ENCODE measurements at places on chromosomes 3 and 15.

DNA sequence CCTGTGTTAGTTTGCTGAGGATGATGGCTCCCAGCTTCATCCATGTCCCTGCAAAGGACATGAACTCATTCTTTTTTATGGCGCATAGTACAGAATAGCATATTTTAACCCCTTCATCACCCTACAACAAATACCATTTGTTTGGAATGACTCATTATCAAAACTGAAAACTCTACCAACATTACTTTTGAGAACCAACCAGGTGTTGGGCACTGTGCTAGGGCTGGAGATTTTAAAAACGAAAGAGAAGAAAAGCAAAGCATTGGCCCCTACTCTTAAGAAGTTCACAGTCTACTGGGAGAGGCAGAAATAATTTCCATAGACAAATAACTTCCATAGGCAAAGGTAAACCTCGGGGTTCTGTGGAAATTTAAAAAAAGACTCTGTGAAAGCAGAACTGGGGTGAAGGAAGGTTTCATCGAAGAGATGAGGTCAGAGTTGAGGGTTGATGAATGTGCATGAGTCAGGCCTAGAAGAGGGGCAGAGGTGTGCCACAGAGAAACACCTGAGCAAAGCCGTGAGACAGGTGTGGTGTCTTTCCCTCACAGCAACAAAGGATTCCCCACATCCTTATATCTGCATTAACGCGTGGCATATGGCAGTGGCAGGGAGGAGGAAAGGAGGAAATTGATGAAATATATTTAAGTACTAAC lies 51.0 kb downstream of the MCF2L2 start:
- DNase-seq = peak; percentile 32

DNA sequence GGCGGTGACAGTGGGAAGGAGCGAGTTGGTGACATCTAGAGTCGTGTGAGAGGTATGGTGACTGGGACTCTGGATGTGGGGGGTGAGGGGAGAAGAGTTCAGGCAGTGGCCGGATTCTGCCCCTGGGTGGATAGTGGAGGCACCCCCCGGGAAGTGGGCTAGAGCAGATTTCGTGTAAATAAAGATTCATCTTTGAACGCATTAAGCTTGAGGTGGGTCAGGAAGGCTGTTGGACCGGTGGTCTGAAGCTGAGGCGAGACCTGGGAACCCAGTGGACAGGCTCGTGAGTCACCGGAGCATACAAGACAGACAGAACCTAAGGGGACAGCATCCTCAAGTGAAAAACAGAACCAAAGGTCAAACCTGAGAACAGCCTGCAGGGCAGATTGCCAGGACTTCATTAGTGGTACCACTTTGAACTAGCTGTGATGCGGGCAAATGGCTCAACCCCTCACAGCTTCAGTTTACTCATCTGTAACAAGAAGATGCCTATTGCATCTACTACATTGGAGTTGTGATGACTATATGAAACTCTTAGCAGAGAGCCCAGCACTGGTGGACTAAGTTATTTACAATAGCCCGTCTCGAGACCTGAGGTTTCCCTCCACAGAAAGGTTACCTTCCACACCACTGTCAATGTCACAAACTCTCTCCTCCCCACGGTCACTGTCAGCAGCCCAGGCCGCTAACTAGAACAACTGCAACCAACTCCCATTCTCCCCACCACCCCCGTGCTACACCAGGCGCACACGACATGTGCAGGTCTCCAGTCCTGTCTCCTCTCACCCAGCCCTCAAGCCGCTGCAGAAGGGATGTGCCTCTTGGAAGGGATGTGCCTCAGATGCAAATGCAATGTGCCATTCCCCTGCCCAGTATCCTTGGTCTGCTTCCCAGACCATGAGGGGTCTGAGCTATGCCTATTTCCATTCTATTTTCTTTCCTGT lies 901 bp upstream of the CLN6 start:
- no peak for DNase-seq

DNA sequence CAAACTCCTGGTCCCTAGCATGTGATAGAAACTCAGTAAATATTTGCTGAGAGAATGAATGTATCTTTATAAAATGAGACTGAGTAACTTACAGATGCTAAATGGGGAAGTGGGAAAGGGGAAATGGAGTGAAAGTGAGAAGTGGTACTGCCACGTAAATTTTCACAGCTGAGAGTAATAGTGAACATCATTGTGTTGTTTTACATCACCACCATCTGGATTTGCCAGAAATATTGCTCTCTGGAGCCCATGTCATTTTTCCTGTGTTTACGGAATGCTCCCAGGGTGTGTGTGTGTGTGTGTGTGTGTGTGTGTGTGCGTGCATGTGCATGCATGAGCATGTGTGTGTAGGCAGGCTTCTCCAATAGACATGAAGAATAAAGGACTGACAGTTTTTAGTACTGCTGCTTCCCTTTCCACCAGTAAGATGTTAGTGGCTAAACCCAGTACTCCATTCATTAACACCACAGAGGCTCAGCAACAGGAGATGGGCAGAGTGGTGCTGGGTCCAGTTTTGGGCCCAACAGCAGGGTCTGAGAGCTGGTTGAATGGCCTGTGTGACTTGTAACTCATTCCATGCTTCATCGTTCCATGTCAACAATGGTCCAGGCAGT lies 57.3 kb downstream of the DIPK2A start:
- no peak for DNase-seq

- no peak for DNase-seq
Measured at GRCh38 chr15:60894347-60894746, 334.8 kb downstream of the RORA start.

DNA sequence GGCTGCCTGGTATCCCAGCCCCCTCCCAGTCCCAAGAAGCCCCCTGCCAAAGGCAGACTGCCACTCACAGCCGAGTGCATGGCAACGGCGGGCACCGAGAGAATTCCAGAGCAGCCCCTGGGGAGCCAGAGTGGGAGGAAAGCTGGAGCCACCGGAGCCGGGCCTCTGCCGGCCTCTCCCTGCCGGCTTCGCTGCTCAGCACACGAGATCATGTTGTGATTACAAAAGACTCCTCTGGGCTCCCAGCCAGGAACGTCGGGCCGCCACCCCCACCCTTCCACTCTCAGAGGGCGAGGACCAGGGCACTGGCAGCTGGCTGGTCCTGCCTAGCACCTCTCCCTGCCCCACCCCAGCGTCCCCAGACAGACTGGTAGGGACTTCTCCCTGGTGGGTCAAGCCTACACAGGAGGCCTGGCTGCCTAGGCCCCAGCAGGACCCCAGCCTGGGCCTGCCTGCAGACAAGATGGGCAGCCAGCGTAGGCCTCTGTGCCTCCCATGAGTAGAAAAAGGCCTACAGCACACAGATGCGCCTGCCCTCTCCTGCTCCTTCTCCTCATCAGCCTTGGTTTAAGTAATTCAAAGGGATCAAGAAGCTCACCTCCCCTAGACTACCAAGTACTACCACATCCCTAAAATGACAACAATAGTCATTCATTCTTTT lies at the start of gene CCDC9B:
Gene CCDC9B (minus strand): TSS at position 200 of the 661 bp plus-strand sequence. CDS start 120 bp downstream, at position 80.
- peak; percentile 83 for DNase-seq

DNA sequence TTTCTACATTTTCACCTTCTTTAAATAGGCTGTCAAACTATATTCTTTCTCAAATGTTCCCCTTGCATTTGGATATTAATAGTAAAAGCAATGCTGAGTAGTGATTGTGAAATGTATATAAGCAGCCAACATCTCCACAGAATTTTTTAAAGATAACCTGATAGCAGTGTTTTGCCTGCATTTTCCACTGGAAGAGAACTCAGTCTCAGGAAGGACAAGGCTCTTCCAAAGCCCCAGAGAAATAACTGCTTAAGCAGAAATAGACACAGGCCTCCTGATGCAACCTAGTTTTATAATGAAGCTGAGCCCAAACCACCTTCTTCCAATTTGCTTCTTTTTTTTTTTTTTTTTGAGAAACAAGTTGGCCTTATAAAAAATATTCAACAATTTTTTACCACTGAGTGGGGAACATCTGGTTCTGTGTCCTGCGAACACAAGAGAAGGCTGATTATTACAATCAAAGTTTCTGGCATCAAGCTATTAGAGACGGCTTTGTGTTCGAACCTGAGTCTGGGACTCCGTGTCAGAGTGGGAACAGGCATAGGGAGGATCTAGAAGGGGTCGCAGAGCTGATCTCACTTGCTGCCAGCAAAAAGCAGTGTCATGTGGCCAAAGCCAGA lies 332.5 kb upstream of the TBL1XR1 start:
- DNase-seq = no peak

GRCh38 chr3:120198305-120198878 lies 86.6 kb downstream of the GPR156 start:
- DNase-seq = peak; percentile 37

- DNase-seq = peak; percentile 69
Measured at GRCh38 chr15:64681424-64682024, 93.9 kb downstream of the RBPMS2 start.

- DNase-seq = peak; percentile 83
Measured at GRCh38 chr15:45162771-45163507, 24.8 kb downstream of the SHF start.

DNA sequence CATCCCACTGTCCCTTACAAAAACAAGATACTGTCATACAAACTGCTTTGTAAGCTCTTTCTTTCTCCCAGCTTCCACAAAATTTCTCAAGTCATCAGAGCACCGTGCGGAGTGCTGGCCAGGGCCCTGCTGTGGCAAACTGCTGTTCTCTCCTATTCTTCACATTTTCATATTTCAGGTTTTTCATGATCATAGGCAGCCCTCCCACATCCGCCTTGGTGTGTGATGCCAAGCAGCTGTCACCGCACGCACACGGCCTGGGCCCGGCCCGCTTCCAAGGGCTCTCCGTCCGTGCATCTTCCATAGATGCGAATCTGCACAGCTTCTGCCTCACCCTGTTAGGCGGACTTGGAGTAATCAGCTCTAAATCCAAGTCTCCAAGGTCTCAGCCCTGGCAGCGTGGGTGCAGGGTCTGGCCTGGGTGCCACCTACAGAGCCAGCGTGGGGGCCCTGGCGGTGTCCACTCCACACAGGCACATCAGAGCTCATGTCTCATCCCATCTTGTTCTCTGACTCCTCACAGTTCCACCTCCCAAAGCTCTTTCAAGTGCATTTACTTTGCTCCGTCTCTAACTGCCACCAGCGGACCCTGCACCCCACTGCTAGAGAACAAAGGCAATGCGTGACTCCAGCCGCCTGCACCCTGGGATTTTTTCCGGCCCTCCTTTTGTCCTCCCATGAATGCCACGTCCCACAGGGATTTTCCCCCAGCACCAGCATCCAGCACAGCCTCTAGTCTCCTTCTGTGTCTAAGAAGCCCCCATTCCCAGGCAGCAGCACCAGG lies 27.2 kb downstream of the CYFIP1 start:
- no peak for DNase-seq

- DNase-seq = peak; percentile 66
Measured at GRCh38 chr3:16084887-16085286, 89.6 kb upstream of the GALNT15 start.
